Neuronal stem cell (in vitro differentiated cells): ENCODE measurements at places on chromosomes 6 and 20.

DNA sequence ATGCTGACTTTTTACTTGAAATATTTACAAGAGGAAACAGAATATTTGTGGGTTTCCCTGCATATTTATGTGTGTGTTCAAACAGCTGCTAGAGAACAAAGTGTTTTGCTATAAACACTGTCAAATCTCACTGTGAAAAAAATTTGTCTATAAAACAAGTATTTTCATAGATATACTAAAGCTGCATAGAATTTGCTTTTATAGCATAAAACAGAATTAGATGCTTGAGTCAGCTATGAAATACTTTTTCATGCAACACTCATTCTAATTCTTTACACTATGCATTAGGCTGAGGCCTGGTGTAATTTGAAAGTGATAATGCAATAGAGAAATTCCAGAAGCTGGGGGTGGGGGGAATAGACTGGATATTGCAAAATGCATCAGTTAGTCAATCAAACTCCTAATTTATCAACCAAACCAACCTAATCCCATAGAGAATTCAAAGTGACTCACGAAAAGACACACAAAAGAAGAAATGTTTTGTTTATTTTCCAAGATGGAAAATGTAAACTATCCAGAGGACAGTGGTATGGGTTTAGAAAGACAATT lies 148.2 kb downstream of the LAMA2 start:
- no peak for DNase-seq

DNA sequence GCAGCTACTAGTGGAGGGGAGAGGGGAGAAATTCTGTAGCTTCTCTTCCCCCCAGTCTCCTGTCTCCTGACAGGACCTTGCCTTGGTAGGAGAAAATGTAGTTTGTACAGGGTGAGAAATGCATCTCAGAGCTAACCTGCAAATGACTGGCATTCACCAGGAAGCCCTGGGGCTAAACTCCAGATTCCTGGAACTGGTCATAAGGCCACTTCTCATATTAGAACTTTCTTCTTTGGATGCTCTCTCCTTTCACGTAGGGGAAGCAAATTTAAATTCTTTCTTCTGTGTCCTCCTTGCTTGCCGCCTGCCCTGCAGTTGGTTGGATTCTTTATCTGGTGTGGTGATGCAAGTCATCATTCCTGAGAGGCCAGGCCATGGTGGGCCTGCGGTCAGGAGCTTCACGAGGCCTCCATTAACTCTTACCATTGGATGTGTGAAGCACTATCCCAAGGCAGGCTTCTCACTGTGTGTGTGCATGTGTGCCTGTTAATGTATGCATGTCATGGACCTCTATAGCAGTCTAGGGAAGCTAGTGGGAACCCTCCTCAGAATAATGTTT lies 182.0 kb downstream of the PHF3 start:
- no peak for DNase-seq

DNA sequence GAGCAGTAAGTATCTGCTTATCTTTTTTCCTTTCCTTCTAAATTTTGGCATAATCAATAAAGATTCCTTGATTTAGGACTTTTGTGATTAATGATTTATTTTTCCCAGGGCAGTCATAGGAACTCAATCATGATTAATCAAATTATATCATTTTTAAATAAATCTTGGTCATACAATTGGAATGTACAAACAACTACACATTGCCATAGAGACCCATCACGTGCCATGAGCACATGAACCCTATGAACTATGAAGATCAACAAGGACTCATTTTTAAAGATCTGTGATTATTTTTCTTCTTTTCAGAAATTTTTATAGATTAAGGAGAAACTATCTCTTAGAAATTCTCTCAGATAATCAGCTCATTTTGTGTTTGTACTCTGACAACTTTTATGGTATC lies 622.4 kb downstream of the BCKDHB start:
- no peak for DNase-seq

- DNase-seq: peak; percentile 35
Measured at GRCh38 chr6:168865-169455, 123.3 kb upstream of the DUSP22 start.

DNA sequence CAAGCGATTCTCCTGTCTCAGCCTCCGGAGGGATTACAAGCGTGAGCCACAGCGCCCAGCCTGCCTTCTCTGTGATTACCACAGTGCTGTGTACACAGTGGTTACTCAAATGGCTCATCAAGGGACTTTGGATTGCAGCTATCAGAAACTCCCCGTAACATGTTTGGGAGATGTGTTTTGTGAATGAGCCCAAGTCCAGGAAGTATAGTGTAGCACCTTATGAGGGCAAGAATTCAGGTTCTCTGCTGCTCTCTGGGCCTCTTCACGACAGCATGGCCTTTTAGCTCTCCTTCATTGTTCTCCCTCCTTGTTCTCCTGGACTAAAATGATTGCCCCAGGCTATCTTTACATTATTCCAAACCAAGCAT lies 34.1 kb upstream of the RPL7L1 start:
- no peak for DNase-seq

- DNase-seq: no peak
Measured at GRCh38 chr6:106870069-106870468, 104.5 kb downstream of the CD24 start.

- DNase-seq: no peak
Measured at GRCh38 chr6:105038259-105038658, 81.4 kb downstream of the LIN28B start.

DNA sequence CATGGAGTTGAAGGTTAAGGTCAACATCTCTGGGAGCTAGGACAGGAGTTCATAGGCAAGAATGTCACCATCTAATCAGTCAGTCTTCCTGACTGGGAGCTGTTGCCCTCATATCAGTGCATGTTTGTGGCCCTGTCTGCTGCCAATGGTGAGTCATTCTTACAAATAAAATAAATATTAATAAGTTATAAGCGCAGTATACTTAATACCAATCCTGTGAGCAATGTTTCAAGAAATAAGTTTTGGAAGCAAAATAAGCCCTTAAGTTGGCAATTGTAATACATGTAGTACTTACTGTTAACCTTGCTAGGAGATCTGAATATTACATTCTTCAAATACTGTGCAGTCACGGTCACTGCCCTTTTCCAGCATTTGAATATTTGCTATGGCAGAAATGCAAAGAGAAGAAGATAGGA lies 20.2 kb upstream of the MDGA1 start:
- DNase-seq: no peak

GRCh38 chr6:80618953-80619352 lies 512.5 kb downstream of the BCKDHB start:
- no peak for DNase-seq

GRCh38 chr6:2900221-2900807 lies 2.8 kb downstream of the SERPINB9 start:
- DNase-seq: no peak

DNA sequence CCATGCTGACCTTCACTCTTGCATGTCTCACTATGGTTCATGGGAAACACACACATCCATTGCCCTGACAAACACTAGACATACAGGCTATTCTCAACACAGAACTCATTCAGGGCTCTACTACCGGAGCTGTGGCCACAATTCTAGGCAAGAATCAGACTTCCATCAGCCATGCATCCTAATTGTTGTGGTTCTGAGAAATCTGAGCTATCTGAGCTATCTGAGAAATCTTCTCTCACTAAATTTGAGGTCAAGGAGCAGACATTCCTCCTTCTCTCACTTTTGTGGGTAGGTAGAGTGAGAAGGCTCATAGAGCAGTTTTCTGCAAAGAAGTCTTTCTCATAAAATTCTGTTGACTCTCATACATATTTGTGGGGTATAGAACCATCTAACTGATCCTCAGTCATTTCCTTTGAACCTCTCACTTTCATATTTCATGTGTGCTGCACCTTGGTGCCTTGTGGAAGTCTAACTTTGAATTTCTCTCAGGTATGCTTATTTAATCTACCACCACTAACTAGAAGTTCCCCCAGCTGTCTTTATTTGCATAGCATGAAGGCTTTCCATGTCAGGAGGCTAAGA lies 43.6 kb downstream of the ADGRF1 start:
- DNase-seq: no peak

- no peak for DNase-seq
Measured at GRCh38 chr20:34433391-34433790, 70.3 kb downstream of the ITCH start.

- no peak for DNase-seq
Measured at GRCh38 chr6:122719176-122719575, 60.3 kb upstream of the FABP7 start.

DNA sequence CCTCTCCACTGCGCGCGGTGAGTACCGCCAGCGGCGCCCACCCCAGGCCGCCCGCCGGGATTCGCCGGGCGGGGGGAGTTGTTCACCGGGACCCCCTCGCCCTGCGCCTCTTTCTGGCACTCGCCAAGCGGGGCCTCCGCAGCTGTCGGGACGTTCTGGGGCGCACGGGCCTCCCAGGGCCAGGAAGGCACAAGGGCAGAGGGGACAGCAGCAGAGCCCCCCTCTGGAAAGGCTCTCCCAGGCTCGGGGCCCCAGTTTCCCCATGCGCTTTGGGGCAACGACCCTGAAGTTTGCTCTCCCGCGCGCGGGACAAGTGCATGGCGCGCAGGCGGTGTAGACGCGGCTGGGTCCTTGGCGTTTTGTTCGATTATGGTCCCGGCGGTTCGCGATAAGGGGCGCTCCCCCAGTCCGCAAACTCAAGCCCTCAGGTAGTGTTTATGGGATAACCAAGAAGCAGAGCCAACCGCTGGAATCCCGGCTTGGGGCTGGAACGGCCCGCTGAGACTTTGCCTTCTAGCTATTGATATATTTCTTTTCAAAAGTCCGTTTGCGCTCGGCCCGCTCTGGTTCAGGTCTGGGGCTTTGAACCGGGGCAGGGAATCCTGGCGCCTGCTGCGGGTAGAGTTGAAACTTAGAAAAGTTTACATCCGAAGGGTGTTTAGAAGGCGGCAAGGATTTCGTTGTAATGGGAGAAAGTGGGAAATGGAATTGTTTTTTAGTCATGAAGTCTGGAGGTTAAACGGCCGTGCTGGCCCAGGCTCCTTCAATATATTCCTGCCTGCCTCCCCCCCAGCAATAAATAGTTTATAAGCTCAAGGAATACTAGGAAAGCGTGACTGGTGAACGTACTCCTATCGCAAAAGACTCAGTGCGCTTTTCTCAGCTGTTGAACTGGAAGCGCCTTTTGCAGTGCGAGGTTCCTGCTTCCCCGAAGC lies 595 bp downstream of the EYA2 start:
- DNase-seq: peak; percentile 38
